ENCODE measurements at places on chromosomes 2 and 18.
A peak's percentile ranks its signal among the peaks of the same experiment; 100 is the strongest.

- DNase-seq: no peak
Observed at GRCh38 chr18:34789768-34790344, 79.8 kb downstream of the DTNA start.

GRCh38 chr2:179106342-179106675, 56.4 kb upstream of the CCDC141 start:
- no peak for DNase-seq

GRCh38 chr18:32507093-32507492, 36.4 kb upstream of the GAREM1 start:
- DNase-seq: no peak

GRCh38 chr2:142940606-142941223, 63.3 kb downstream of the KYNU start:
- DNase-seq: no peak

GRCh38 chr2:62339413-62339812, 143.5 kb downstream of the B3GNT2 start:
- no peak for DNase-seq

- no peak for DNase-seq
Observed at GRCh38 chr18:23540867-23541266, 37.6 kb downstream of the RMC1 start.

- DNase-seq: no peak
Observed at GRCh38 chr2:30628341-30628740, 178.9 kb downstream of the CAPN13 start.

DNA sequence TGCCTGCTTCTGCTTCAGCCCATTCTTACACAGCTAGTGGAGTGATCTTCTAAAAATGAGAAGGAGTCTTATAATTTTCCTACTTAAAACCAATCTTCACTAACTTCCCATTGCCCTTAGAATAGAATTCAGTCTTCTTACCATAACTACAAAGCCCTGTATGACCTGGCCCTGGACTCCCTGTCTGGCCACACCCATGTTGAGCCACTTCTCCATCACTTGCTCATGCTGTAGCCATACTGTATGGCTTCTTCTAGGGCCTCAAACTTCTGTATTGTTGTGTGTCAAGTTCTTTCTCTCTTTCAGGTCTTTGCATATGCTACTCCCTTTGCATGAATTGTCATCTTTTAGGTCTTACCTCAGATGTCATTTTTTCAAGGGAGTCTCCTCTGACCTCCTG, 11.2 kb downstream of the DGUOK start:
- no peak for DNase-seq

- no peak for DNase-seq
Observed at GRCh38 chr2:600542-601386, 76.4 kb downstream of the TMEM18 start.

- no peak for DNase-seq
Observed at GRCh38 chr2:196333397-196333796, 162.0 kb upstream of the STK17B start.

DNA sequence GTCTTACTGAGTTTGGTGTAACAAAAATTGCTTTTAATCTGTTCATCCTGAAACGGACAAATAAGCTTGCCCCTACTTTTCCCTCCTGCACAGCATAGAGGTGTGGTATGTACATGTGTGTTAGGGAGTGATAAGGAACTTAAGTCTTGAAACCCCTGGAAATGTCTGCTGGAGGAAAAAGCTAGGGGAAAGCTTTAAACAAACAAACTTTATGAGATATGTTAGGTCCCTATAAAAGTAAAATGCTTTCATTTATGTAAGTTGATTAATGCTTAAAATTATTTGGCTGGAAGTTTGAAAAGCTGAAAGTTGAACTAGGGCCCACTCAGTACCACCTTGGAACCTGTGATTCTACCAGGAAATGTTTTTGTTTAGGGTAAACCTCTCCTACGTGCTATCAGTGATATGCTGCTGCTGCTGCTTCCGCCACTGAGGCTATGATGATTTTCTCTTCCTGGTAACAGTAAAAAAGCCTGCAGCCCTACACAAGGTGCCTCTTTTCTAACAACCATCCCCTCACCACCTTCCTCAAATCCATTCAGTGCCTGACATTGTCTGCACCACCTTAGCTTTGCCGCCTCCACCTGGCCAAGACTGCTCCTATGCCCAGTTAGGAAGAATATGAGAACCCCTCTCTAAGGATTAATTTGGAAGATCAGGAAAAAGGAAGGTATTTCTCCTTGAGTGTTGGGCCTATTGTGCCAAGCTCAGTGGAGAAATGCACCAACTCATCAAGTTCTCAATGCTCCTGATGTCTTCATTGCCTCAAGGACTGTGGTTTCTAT, 2.5 kb upstream of the YES1 start:
- DNase-seq: no peak

DNA sequence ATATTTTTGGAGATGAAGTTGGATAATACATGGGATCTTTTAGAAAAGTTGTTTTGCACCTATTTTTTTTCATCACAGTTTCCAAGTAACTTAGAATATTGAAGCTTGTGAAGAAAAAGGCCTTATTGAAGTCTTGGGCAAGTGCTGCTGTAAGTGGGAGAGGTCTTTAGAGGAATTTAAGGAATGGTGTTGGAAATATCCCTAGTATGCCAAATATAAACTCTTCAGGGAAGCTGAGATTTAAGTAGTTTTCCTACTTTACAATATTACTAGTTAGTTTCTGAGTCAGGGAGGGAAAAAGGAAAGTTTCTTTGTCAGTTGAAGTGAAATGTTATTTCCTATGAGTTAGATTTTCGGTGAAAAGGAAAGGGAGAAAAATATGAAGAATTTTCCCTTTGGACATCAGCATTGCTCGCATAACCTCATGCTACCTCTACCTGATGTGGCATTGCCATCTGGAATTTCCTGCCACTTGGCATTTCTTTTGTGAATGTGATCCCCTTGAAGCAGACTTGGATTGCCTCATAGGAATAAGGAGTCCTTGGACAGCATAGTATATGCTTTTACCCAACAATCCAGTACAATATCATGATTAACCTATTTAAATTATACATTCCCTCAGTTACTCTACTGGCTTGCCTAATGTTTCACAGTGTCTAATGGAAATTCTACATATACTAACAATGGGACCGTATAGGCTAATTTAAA, 12.1 kb downstream of the PLEKHH2 start:
- DNase-seq: no peak

DNA sequence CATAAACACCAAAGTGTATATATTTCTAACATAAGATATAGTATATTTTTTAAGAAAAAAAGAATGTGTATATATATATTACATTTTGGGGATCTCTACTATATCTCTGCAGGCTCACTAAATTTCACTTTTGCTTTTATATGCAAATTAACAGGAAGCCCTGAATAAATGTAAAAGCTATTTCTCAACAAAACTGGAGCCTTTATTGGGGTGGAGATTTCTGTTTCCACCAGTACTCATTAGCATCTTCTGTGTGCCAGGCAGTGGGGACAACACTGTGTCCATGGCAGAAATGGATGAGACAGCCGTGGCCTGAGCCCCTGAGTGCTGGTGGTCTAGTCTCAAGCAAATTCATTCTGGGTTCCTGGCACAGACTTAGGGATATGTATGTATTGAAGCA, 41.3 kb downstream of the C18orf63 start:
- no peak for DNase-seq

- no peak for DNase-seq
Observed at GRCh38 chr2:43185146-43185545, 41.3 kb downstream of the ZFP36L2 start.

DNA sequence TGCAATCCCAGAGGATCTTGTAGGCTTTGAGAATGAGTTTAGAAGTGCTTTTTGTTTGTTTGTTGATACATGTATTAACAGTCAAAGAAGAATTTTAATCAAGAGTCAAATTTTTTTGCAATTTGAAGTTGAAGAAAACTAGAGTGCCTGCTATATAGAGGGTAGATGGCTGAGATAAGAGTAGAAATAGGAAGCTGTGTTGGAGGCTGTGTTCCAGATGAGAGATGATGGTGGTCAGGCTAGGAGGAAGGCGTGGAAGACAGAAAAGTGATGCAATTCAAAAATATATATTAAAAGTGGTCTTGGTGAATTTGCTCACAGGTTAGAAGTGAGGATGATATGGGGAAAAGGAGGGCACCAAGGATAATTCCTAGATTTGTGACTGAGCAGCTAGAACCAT, 978.3 kb downstream of the BCL11A start:
- DNase-seq: no peak

GRCh38 chr2:65320042-65320725, 92.6 kb downstream of the ACTR2 start:
- DNase-seq: peak; percentile 74

DNA sequence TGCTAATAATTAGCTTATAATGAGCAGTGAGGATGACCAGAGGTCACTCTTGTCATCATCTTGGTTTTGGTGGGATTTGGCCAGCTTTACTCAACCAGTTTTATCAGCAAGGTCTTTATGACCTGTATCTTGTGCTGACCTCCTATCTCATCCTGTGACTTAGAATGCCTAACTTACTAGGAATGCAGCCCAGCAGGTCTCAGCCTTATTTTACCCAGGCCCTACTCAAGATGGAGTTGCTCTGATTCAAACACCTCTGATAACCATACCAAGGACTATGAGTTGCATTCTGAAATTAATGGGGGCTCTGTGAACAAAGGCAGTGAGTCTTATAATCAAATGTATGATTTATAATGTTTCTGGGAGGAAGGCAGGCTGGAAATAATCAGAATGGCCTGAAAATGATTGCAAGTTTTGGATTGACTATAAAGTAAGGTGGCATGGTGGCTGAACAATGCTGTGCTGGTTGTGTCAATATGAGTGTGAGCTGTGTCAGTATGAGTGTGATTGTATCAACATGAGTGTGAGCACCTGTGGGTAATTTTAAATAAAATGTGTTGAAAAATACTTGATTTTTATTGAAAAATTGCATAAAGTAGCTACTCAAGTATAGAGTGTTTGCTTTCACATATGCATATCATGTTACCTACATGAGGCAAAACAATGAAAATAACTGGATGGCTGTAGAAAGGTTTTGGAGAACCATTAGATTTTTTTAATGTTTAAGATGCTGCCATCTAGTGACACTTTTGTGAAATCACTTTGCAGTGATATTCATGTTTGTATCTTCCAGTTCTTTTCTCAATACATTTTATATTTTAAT, 103.0 kb downstream of the KYNU start:
- peak; percentile 61 for DNase-seq

DNA sequence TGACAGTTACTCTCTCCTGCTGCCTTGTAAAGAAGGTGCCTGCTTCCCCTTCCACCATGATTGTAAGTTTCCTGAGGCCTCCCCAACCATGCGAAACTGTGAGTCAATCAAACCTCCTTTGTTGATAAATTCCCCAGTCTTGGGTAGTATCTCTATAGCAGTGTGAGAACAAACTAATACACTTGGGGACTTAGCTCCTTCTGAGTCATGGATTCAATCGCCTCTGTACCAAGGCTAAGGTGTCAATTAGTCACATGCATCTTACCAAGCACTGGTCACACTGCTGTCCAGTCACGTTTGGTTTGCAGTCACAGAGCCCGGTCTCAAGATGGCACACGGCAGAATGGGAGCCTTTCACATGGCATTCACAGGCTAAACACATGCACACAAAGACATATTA, 100.6 kb downstream of the LAMA1 start:
- no peak for DNase-seq

GRCh38 chr2:216274194-216274840, 98.0 kb downstream of the MARCHF4 start:
- no peak for DNase-seq

DNA sequence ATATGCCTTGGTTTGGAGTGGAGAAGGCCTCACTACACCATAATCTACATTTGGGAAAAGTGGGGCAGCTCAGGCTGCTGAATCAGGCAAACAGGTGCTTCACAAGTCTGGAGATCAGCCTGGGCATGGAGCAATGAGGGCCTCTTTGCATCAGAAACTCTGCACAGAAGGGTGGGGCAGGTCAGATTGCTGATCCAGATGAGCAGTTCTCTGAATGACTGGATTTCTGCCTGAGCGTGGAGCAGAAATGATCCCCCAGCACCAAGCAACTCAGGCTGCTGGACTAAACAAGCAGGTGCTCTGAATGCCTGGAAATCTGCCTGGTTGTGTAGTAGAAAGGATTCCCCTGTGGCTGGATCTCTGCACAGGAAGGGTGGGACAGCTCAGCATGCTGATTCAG, 605.3 kb upstream of the ZNF804A start:
- no peak for DNase-seq

- DNase-seq: no peak
Observed at GRCh38 chr18:65363911-65364632, 386.7 kb upstream of the CDH7 start.

DNA sequence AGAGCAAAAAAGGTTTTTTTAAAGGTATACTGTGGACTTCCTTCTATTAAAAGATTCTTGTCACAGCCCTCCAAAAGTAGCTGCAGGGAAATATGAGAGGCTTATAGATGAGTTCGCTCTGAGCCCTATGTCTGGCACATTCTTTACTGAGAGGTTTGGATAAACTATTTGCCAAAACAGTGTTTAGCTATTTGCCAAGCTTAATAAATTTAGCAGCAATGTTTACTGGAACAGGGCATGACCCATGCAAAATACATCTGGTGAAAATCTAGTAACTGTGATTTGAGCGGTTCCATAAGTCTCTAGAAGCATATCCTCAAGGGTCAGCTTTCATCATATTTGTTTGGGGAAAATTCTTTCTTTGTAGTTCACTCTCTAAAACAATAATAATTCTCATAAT, 1696.7 kb upstream of the PIK3C3 start:
- DNase-seq: no peak

GRCh38 chr2:96810783-96811192, 5.3 kb upstream of the CNNM3 start:
- no peak for DNase-seq

Data from HT-29 (cell line).